ENCODE measurements at places on chromosomes 7 and 10. TPM values are rescaled to one million over a fixed set of nuclear protein-coding genes. Genes with fewer than 3 reads are reported as not detected.

ITPRID1 gene
- total RNA-seq, result not detected

ACSM6 gene
- not detected for total RNA-seq

C10orf62 gene
- not detected for total RNA-seq

TMEM72 gene
- not detected for total RNA-seq

LRRC61 gene
- total RNA-seq, result 0.69 TPM

CCZ1 gene
- total RNA-seq, result 29.6 TPM

AGR2 gene
- not detected for total RNA-seq

SDK1 gene
- 1.4 TPM for total RNA-seq

PLXDC2 gene
- total RNA-seq, result 3.8 TPM

LRMDA gene
- 3.8 TPM for total RNA-seq

FRMPD2 gene
- not detected for total RNA-seq

ZPBP gene
- not detected for total RNA-seq

SNX8 gene
- total RNA-seq, result 16.7 TPM

PRKCQ gene
- under 0.01 TPM for total RNA-seq

HOXA4 gene
- 0.47 TPM for total RNA-seq

CCZ1B gene
- 59.0 TPM for total RNA-seq

CCDC146 gene
- total RNA-seq, result 2.1 TPM

PAX2 gene
- not detected for total RNA-seq

PLA2G12B gene
- not detected for total RNA-seq

CALML5 gene
- total RNA-seq, result not detected

PDLIM1 gene
- 4.0 TPM for total RNA-seq

CPEB3 gene
- total RNA-seq, result 0.43 TPM

HECW1 gene
- total RNA-seq, result 0.79 TPM

PRKAR2B gene
- 3.4 TPM for total RNA-seq

HOXA10 gene
- total RNA-seq, result not detected

PON3 gene
- total RNA-seq, result under 0.01 TPM

MYH16 gene
- not detected for total RNA-seq

ANKRD2 gene
- 0.16 TPM for total RNA-seq

PRLHR gene
- not detected for total RNA-seq

NAT16 gene
- not detected for total RNA-seq

FAM25G gene
- total RNA-seq, result not detected

HMX3 gene
- total RNA-seq, result 0.16 TPM

PON1 gene
- total RNA-seq, result not detected

CDNF gene
- 1.5 TPM for total RNA-seq

TUBAL3 gene
- not detected for total RNA-seq

KIF11 gene
- total RNA-seq, result 5.7 TPM

TFR2 gene
- 0.26 TPM for total RNA-seq

SSC4D gene
- 0.47 TPM for total RNA-seq

AKR1C8 gene
- not detected for total RNA-seq

KNDC1 gene
- 3.3 TPM for total RNA-seq

PDE1C gene
- total RNA-seq, result 0.09 TPM

OPN4 gene
- not detected for total RNA-seq

CH25H gene
- 0.26 TPM for total RNA-seq

PRRT4 gene
- total RNA-seq, result not detected

WDR11 gene
- total RNA-seq, result 57.2 TPM

Data from bronchial smooth muscle cell (primary cell).